ENCODE measurements at places on chromosomes 1 and 21.

- DNase-seq, result peak; percentile 27
Measured at GRCh38 chr1:179002552-179003345, 22.9 kb upstream of the FAM20B start.

DNA sequence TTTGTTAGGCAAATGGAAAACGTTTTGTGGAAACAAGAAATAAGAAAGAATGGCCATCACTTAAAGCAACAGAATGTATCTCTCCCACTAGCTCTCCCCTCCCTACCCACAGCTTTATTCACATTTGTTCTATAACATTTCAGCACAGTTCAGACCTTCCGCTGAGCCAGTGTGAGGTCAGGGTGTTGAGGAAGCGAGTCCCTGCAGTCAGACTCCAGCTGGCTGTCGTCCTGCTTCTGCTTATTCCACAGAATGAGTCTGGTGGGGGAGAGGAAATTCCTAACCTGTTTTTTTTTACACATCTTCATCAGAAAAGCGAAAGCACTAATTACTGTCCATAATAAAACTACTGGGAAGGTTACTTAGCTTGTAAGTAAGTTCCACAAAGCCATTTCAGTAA is 39.0 kb downstream of the MRPL39 start:
- no peak for DNase-seq

DNA sequence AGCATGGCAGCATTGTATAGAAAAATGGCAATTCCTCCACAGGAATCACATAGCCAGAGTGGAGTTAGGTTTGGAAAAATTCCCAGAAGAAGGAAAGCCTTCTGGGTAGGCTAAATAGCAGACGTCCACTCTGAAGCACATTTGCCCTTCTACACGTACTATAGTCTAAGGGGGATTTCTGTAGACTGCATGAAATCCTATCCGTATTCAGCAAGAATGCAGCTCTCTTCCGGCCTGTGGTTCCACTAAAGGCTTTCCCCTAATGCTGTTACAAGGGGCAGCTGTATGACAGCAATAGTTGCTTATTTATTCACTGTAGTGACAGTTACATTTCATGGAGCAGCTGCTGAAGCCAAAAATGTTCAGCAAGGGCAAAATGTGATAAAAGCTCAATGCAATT is 263.6 kb downstream of the RWDD3 start:
- DNase-seq, result no peak

DNA sequence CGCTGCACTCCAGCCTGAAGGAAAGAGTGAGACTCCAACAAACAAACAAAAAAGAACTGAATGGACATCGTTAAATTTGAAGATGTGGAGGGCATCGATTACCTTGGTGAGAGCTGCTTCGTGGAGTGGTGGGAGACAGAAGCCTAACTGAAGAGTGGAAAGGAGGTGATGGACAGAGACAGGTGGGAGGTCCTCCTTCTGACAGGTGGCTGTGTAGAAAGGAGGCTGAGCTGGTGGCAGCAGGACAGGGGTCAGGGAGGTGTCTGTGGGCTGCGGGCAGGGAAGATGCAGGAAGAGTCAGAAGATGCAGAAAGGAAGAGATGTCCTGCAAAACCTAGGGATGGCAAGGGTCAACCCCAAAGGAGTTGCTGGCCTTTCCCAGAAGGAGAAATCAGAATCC is 30.5 kb downstream of the C1orf216 start:
- DNase-seq, result no peak

GRCh38 chr1:231139659-231140654 is 21.9 kb upstream of the TRIM67 start:
- DNase-seq, result no peak

- DNase-seq, result no peak
Measured at GRCh38 chr1:24022581-24023361, 42.6 kb upstream of the SRSF10 start.
